ENCODE measurements at places on chromosomes 3 and 15.

- no peak for DNase-seq
These were observed 133.9 kb upstream of the PFN2 start for GRCh38 chr3:150104564-150104963.

DNA sequence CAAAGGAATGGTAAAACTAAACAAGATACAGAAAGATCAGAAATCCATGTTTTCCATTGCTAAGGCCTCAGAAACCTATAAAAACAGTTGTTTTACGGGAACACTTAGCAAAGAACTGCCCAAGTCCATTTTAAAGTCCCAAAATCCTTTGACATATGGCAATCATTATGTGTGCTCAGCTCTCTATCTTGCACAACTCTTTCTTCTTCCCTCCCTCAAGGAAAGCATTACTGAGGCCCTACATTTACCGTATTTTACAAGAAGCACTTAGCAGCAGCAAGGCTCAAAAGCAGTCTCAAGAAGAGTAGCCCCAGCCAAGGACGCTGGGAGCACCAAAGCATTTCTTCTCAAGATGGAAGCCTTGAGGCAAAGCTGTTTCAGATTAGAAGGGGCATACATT, 169.6 kb upstream of the LRTM1 start:
- DNase-seq, result no peak

- no peak for DNase-seq
These were observed 87.1 kb upstream of the SLITRK3 start for GRCh38 chr3:165283328-165283727.

DNA sequence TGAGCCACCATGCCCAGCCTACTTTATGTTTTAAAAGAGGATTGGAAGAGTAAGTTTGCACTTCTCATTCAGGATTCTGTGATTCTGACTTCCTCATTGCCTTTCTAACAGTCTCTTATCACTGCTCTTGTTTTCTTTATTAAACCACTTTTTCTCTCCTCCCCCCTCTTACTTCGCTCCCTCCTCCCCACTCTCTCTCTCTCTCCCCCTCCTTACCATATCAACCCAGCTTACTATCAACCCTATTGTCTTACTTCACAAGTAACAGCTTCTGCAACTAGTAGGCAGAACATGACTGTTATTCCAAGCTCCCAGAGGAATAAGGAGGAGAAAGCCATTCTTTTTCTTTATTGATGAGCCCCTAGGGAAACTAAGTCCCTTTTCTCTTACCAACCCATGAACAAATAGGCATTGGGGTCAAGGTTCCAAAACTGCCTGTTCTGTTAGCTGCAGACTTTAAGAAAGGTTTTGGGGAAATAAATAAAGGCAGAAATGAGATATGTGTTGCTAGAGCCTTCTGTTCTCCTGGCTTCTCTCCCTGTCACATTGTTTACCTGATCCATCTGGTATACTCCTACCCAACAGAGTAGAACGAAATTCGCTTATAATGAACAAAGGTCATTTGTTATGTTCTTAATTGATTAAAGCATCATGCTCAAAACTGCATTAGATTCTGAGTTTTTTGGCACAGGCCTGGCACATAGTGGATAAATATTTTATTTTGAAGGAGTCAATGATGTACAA, 56.4 kb upstream of the RASGRP1 start:
- DNase-seq, result no peak

DNA sequence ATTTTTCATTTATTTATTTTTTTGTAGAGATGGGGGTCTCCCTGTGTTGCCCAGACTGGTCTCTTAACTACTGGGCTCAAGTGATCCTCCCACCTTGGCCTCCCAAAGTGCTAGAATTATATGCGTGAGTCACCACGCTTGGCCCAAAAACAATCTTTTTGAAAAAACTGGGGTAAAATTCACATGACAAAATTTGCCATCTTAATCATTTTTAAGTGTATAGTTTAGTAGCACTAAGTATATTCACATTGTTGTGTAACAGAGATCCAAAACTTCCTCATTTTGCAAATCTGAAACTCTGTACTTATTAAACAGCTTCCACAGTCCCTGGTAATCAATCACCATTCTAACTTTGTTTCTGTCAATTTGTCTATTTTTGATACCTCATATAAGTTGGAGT, 5.2 kb downstream of the SNX1 start:
- no peak for DNase-seq

GRCh38 chr15:91077029-91077428, 23.0 kb upstream of the SV2B start:
- no peak for DNase-seq

- DNase-seq, result no peak
These were observed 3.6 kb upstream of the LIMD1 start for GRCh38 chr3:45590822-45591546.

- DNase-seq, result no peak
These were observed 140.5 kb downstream of the FNDC3B start for GRCh38 chr3:172179680-172180399.

- no peak for DNase-seq
These were observed 1.9 kb downstream of the KLHDC8B start for GRCh38 chr3:49173116-49173791.

GRCh38 chr3:113454057-113454456, 12.8 kb upstream of the CFAP44 start:
- no peak for DNase-seq

GRCh38 chr15:60672400-60672799, 193.5 kb upstream of the ICE2 start:
- no peak for DNase-seq

GRCh38 chr3:46036191-46036590, 8.9 kb upstream of the XCR1 start:
- no peak for DNase-seq

- DNase-seq, result no peak
These were observed at the start of gene TGM5 for GRCh38 chr15:43266834-43267233. Gene TGM5, minus strand, starts transcription at chr15:43266928. Its CDS starts 79 bp downstream, at chr15:43266849.

DNA sequence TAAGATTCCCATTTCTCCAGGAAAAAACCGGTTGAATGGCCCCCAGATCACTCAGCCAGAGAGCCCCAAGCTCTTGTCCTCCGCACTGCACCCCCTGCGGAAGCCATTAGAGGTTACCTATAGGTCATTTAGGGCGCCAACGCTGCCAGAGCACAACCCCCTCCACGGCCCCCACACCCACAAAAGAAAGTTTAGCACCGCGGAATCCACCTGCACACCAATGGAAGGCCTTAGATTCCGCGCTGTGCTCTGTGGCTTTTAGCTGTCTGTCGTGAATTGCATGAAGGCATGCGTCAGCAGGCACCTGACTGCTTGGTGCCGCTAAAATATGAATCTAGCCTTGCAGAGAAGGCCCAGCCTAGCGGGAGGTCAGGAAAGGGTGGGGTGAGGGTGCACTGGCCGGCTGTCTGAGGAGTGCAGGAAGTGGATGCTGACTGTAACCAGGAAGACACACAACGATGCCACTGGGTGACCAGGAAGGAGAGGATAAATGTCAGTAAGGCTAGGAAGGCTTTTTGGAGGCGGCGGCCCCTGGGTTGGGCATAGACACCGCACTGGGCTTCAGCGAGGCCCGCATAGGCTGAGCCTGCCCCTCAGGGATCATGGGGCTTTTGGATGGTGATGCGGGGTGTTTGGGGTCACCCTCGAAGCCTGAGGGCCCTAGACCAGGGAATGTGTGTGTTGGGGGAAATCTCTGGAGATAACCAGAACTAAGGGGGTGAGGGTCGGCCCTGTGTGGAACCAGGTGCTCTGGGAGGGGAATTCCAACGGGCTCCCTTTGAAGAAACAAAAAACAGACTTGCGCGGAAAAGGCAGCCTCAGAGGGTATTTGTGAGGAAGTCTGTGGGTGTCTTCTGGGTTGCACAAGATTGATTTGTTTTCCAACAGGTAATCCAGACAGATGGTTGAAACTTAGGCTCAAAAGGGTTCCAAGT, 976 bp upstream of the NUP210 start:
- peak; percentile 53 for DNase-seq

GRCh38 chr15:71893691-71894090, 83.3 kb downstream of the NR2E3 start:
- DNase-seq, result no peak

- no peak for DNase-seq
These were observed 412.8 kb upstream of the TGFBR2 start for GRCh38 chr3:30193625-30194044.

DNA sequence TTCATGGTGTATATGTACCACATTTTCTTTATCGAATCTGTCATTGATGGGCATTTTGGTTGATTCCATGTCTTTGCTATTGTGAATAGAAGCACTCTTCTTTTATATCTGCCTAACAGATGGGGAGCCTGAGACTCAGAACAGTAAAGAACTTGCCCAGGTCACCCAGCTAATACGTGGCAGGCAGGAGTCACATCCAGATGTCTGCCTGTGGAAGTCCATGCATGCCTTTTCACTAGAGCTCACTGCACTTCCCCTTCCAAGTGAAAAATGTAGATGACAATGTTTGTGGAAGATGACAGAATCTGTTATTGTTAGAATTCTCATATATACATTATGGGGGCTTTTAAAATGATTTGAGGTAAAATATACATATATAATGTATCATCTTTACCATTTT, 165.0 kb downstream of the PDZRN3 start:
- no peak for DNase-seq

- DNase-seq, result no peak
These were observed 101.4 kb downstream of the LMLN start for GRCh38 chr3:198061119-198062067.

DNA sequence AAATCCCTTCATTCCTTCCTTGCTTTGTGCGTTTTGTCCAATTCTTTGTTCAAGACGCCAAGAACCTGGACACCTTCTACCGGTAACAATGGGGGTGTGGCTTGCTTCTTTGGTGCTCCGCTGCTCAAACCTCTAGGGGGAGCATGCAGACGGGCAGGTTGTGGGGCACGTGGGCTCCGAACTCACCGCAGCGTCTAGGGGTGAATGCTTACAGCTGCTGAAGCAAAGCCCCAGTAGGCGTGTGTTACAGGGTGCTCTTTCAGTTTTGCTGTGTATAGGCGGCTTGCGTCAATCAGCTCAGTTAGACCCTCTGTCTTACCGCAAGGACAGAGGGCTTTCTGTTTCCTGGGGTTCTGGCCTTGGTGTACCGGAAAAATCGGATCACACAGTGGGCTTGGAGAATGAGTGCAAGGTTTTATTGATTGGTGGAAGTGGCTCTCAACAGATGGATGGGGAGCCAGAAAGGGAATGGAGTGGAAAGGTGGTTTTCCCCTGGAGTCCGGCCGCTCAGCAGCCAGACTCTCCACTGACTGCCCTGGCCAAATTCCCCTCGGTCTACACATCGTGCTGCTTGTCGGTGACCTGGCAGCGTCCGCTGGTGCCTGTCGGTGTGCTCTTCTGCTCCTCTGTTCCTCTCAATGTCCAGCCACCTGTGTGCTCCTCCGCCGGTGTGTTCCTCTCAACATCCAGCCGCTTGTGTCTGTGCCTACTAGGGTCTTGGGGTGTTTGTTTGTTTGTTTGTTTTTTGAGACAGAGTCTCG, 1.2 kb upstream of the LRRC34 start:
- peak; percentile 26 for DNase-seq

DNA sequence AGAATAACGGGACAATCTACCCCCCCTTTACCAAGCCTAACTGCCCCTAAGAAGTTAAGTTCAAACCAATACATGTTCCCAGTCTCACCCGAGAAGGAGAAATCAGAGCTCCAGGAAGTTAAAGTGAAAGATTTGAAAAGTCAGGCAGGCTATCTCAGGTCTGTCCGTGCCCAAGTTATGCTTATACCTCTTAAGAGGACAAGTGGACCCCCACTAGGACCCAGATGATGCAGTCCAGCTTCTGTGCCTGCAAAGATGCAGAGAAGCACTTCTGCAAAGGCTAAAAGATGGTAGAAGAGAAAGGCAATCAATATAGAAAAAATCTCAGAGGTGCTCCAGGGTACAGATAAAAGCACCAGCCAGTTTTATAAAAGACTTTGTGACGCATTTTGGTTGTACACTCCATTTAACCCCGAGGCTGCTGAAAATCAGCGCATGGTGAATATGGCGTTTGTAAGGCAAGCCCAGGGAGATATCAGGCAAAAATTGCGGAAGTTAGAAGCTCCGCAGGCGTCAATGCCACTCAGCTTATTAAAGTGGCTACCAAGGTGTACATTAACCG, 9.8 kb upstream of the SLC9C1 start:
- no peak for DNase-seq

DNA sequence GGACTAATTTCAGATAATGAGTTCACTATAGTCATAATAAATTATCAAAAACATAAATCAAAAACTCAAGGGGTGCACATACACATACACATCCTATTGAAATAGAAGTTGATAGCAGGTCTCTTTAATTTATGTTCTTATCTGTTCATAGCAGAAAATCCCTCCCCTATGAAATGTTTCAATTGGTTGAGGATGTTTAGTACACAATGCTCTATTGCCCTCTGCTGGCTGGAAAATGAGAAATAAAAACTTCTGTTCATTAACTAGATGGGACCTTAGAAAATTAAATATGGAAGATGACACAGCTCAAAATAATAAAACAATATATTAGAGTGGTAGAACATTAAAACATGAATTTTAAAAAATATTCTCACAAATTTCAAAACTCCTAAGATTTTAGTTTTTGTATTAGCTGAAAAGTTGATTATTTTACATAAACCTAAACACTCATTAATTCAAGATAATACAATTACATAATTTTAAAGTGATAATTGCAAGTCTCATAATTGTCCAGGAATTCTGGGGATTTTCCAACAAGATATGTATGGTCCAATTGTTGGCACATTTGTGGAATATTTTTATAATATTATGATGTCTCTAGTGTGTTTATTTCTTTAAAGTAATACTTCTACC, 735.0 kb downstream of the ROBO1 start:
- DNase-seq, result no peak

- no peak for DNase-seq
These were observed 39.3 kb downstream of the NKIRAS1 start for GRCh38 chr3:23877329-23877980.

DNA sequence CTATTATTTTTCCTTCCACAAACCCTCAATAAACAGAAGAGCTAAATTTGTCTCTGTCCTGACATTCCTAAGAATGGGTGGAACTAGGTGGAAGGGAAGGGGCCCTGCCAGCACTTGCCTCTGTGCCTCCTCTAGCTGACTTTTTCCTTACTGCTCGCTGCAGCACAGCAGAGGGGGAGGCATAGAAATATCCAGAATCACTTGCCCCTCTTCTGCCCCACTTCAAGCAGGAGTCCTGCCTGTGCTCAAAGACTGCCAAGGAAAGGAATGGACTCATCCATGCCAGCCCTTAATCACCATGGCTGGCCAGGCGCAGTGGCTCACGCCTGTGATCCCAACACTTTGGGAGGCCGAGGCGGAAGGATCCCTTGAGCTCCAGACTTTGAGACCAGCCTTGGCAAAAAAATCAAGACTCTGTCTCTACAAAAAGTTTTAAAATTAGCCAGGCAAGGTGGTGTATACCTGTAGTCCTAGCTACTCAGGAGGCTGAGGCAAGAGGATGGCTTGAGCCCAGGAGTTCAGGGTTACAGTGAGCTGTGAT, 51.8 kb downstream of the ADCY5 start:
- DNase-seq, result no peak

DNA sequence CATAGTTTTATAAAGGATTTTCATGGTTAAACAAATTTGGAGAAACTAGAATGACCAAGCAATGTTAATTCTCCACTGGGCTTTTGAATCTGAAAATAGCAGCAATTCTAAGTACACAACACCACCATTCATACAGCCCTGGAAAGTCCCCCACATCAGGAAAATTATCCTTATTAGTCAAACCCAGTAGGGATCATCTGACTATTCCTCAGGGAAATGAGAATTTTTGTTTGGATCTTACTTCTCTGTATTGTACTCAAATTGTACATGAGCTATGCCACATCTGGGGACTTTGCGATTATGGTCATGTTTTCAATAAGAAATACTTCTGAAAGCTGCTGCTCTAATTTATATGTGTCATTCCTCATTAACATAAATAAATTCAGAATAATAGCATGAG, 46.0 kb downstream of the RARB start:
- DNase-seq, result no peak

Measured in activated T-helper 1 cell treated with anti-CD3 and anti-CD28 coated beads, Interleukin-2, amount 50 U/mL, for 16 hours (primary cell).